ENCODE measurements at places on chromosomes 4 and X. TPM values are rescaled to one million over a fixed set of nuclear protein-coding genes. Genes with fewer than 3 reads are reported as not detected.

Gene CENPVL1
- 3.2 TPM for total RNA-seq

Gene UGT2B28
- total RNA-seq, result not detected

Gene FTHL17
- total RNA-seq, result not detected

DNA sequence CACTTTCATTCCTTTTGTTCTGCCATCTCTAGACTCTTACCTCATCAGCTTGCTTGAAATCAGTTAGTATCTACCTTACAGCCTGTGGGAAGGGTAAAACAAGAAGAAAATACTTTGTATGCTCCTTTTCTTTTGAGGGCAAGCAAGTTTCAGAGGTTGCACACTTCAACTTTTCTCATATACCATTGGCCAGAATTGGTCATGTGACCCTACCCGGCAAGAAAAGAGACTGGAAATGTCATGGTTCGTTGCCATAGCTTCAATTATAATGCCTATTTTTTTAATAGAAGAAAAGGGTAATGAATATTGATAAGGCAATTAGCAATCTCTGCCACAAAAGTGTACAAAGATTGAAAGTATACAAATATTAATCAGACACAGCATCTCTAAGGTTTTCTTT is 346.7 kb upstream of the TACR3 start:
- no peak overlapping the region for H3K27ac ChIP-seq
- no peak for DNase-seq
- no peak overlapping the region for H3K4me3 ChIP-seq

- no peaks in the 10 kb centered on the region for H3K4me1 ChIP-seq
- H3K27me3 ChIP-seq, result no peaks in the 10 kb centered on the region
- no peaks in the 10 kb centered on the region for H3K36me3 ChIP-seq
- no peak overlapping the region for H3K27ac ChIP-seq
- H3K4me3 ChIP-seq, result no peak overlapping the region
Measured at GRCh38 chr4:182421753-182422152, 178.6 kb downstream of the TENM3 start.

- H3K4me1 ChIP-seq, result peaks cover 2% of the 10 kb centered on the region
- H3K27me3 ChIP-seq, result no peaks in the 10 kb centered on the region
- DNase-seq, result no peak
- H3K27ac ChIP-seq, result no peak overlapping the region
- no peak overlapping the region for H3K4me3 ChIP-seq
Measured at GRCh38 chrX:129772796-129773431, 6.8 kb upstream of the SASH3 start.

DNA sequence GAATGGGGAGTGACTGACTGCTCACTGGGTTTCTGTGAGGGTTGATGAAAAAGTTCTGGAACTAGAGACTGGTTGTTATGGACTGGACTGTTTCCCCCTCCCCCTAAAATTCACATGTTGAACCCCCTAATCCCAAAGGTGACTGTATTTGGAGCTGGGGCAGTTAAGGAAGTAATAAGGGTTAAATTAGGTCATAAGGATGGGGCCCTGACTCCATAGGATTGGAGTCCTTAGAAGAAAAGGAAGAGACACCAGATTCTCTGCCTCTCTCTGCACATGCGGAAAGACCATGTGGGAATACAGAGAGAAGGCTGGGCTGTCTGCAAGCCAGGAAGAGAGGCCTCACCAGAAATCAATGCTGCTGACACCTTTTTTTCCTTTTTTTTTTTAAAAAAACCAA is 38.2 kb downstream of the ZBTB49 start:
- DNase-seq, result no peak
- H3K4me1 ChIP-seq, result 0 out of 2 replicates have a peak, but pooled peaks cover 6% of the 10 kb centered on the region
- H3K36me3 ChIP-seq, result no peaks in the 10 kb centered on the region
- H3K27ac ChIP-seq, result no peak overlapping the region

GRCh38 chr4:5730993-5731990 is 20.3 kb downstream of the EVC start:
- H3K4me1 ChIP-seq, result no peaks in the 10 kb centered on the region
- H3K27me3 ChIP-seq, result no peaks in the 10 kb centered on the region
- 0 out of 2 replicates have a peak, but pooled peaks cover 5% of the 10 kb centered on the region for H3K36me3 ChIP-seq
- no peak for DNase-seq
- H3K27ac ChIP-seq, result no peak overlapping the region

Data from H1 (cell line).